ENCODE measurements at places on chromosomes 11 and 22.

GRCh38 chr11:44036811-44037657, 10.7 kb upstream of the ACCSL start:
- DNase-seq: peak; percentile 85

DNA sequence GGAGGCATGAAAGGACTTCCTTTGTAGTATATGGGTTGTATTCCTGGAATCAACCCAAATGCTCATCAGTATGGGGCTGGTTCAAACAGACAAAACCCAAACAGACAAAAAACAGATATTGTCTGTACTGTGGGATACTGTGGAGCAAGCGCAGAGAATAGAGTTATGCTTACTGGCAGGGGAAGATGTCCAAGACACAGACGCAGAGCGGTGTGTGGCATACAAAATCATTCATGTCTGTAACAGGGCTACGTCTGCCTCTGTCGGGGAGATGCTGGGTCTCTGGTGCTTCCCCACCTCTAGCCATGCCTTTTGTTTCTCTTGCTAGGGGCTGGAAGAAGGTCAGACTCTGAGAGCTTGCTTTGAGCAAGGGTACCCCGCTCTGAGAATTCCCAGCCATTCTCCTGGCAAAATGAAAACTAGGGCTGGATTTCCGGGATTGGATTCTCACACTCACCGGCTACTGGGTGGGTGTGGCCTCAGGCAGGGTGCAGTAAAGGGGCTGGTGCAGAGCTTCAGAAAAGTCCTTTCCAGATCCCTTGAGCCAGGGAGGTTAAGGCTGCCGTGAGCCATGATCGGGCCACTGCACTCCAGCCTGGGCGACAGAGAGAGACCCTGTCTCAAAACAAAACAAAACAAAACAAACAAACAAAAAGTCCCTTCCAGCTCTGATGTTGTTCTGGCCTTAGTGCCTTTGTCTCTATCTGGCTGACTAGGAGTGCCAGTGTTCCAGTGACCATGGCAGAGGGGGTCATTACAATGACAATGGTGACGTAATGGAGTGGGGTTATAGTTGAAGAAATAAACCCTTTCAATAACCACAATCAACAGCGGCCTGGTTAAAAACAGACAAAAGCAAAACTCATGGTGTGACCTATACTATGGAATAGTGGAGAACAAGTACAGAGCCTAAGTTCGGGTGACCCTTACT, 2.9 kb upstream of the ABCC8 start:
- DNase-seq: no peak

GRCh38 chr11:130260742-130261141, 54.0 kb downstream of the ZBTB44 start:
- DNase-seq: no peak

- no peak for DNase-seq
These were observed 30.5 kb upstream of the PPP2R1B start for GRCh38 chr11:111796696-111797095.

Measured in head of caudate nucleus (tissue), 42 donors.